ENCODE measurements at places on chromosomes 1 and 21.

GRCh38 chr1:214493126-214493796 is 58.1 kb downstream of the PTPN14 start:
- DNase-seq: no peak

- no peak for DNase-seq
These were observed 326.8 kb downstream of the HLX start for GRCh38 chr1:221206076-221206475.

DNA sequence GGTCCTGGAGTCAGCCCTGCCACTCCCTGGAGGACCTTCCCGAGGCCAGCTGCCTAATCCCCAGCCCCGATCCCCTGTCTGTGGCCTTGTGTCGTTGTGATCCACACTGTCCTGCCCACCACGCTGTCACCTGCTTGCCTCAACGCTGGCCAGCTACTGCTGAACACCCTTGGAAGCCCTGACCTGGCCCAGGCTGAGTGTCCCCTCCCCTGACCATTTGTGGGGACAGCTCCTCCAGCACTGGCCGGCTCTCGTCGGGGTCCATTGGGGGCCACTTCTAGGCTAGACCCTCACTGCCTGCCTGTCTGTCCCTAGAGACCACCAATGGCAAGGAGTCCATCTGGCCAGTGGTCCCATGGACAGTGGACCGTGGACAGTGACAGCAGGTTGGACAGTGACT is 12.0 kb upstream of the UMODL1 start:
- DNase-seq: no peak

DNA sequence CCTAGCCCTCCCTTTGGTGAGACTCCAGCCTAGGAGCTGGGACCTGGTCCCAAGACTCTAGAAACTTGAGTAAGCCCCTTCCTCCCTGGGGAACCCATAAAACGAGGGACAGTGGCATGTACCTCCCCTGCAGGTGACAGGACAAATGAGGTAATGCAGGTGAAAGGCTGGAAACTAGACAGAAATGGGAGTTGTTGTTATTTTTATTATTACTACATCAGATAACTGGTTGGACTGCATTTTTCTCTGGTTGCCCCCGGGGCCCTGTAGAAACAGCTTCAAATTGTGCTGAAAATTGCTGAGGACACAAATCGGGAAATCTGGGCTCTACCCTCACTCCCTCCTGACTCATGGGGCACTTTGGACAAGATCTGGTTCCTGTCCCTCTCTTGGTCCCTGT is 132.3 kb upstream of the WNT4 start:
- no peak for DNase-seq

DNA sequence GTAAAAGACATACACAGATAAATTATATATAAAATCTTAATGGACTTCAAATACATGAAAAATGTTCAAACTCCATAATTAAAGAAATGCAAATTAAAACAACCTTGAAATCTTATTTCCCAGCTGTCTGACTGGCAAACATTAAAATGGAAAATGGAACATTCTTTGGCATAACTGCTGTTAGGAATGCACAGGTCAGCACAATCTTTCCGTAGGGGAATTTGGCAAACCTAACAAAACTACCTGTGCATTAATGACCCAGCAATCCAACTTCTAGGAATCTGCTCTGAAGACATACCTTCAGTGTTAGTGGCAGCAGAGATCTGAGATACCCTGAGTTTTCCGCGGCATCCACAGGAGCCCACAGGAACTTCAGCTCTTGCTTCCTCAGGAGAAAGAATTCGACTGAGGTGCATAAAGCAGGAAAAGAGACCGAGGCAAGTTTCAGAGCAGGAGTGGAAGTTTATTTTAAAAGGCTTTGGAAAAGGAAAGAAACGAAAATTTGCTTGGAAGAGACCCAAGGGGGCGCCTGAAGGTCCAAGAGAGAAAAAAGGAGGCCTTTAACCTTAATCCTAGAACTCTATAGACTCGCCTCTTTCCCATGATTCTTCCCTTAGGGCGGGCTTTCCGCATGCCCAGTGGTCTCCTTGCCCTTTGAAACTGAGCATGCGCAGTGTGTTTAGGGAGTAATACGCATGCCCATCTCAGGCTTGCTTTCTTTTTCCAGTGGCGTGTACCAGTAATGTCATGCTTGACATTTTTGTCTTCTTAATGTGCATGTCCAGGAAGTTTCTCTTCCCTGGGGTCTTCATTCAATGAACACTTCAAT is 24.8 kb downstream of the LYPD8 start:
- DNase-seq: no peak

DNA sequence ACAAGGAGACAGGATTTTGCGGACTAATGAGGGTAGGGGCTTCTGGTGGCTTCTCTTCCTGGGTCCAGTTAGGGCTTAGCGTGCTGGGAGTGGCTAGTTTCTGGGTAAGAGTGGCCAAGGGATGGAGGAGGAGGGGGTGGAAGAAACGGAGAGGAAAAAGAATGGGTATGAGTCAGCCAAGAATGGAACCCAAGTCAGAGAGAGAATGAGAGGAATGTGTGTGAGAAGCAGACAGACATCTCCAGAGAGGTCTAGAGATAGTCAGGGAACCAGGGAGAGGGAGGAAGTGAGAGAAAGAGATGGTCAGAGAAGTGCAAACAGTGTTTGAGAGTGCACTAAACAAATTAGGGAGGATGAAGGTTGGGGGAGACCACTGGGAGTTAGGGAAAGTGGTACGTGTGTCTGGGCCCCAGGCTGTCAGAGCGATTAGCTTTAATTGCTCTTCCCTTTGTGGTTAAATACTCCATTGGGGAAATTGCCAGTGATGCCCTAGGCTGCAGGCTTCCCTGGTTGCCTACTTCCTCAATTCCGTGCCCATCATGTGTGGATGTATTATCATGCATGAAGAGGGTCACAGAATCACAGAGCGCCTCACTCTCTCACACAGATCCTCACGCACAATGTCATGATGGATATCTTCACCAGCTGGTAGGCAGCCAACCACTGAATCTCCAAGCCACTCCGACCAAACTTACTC is 1.4 kb downstream of the PEA15 start:
- DNase-seq: no peak

GRCh38 chr1:35660581-35661473 is 19.5 kb upstream of the PSMB2 start:
- no peak for DNase-seq

- DNase-seq: no peak
These were observed 184.9 kb downstream of the DYRK1A start for GRCh38 chr21:37551331-37551992.

GRCh38 chr1:201194046-201194445 is 3.4 kb downstream of the IGFN1 start:
- no peak for DNase-seq

DNA sequence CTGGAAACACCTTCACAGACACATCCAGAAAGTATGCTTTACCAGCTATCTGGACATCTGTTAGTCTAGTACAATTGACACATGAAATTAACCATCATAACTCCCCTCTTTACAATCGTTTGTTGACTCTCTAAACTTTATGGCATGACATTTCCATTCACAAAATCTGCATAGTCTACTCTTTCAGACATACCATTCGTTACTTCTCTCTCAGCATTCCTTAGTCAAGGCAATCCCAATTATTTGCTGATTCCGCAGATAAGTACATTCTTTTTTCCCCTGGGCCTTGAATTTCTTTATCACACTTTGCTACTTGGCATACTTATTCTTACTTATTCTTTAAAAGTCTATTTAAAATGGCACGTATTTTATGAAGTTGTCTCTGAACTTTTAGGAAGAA is 15.1 kb upstream of the CRB1 start:
- no peak for DNase-seq

- DNase-seq: no peak
These were observed 108.3 kb upstream of the USH2A start for GRCh38 chr1:216531263-216532239.

DNA sequence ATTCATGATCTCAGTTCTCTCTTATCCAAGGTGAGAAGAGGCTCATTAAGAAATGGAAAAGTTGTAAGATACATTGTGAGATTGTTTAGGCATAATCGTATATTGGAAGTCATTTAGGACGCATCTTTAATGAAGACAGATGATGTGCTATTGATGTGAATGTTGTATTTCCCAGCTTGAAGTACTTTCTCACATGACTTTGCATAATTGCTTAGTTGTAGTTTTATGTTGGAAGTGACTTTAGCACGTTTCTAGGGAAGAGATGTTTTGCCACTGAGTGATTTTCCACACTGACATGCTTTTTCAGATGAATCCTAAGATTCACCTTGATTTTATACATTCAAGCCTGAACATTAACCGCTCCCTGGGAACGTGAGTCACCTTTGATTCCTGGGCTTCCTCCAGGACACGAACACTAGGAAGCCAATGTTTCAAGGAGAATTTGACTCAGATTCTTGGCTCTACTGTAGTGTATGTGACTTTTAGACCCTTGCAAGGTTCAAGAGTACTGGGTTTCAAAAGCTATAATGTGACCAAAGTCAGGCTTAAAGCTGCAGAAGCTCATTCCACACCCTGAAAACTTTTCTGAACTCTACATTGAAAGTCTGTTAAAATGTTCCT is 27.9 kb downstream of the ANGEL2 start:
- no peak for DNase-seq

DNA sequence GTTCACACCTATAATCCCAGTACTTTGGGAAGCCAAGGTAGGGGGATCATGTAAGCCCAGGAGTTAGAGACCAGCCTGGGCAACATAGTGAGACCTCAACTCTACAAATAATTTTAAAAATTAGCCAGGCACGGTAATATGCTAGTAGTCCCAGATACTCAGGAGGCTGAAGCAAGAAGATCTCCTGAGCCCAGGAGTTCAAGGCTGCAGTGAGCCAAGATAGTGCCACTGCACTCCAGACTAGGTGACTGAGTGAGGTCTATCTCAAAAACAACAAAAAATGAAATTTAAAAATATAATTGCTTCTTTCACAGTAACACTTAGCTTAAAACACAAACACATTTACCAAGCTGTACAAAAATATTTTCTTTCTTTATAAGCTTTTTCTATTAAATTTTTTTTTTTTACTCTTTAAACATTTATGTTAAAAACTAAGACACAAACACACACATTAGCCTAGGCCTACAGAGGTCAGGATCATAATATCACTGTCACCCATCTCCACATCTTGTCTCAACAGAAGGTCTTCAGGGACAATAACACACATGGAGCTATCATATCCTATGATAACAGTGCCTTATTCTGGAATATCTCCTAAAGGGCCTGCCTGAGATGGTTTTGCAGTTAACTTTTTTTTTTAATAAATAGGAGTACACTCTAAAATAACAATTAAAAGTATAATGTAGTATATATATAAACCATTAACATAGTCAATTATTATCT is 43.9 kb downstream of the TESK2 start:
- DNase-seq: no peak

GRCh38 chr1:9877962-9878361 is 32.1 kb downstream of the CTNNBIP1 start:
- no peak for DNase-seq

Data from activated CD8-positive, alpha-beta memory T cell treated with anti-CD3 and anti-CD28 coated beads for 1 hour (primary cell).